ENCODE measurements at places on chromosomes 5 and 9.

GRCh38 chr5:80101993-80102392, 66.8 kb downstream of the THBS4 start:
- DNase-seq, result no peak

GRCh38 chr5:148387325-148387724, 3.6 kb downstream of the FBXO38 start:
- no peak for DNase-seq

DNA sequence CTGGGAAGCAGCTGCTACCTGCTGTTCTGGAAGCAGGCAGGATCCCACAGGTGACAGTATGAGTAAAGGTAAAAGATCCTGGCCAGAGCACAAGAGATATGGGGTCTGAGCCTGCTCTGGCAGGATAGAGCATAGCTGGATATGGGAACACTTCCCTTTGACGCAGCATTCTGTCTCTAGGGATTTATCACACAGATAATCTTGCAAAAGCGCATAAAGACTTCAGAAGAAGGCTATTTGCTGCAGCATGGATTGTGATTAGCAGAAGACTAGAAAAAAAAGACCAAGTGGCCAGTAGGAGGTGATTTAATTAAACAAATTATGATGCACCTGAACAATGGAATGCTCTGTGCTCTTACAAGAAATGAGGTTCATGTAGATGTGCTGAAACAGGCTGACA, 52.4 kb upstream of the PWWP2A start:
- no peak for DNase-seq

GRCh38 chr9:73869264-73869663, 627.9 kb upstream of the RORB start:
- peak; percentile 20 for DNase-seq

GRCh38 chr5:173638126-173639040, 21.9 kb upstream of the BOD1 start:
- no peak for DNase-seq

- no peak for DNase-seq
These were observed 16.1 kb upstream of the FGFR4 start for GRCh38 chr5:177070536-177071191.

- DNase-seq, result no peak
These were observed 357.5 kb downstream of the CAAP1 start for GRCh38 chr9:26535151-26535550.

- DNase-seq, result no peak
These were observed 43.9 kb upstream of the ALDH1A1 start for GRCh38 chr9:72996684-72997314.

GRCh38 chr5:100827481-100827889, 75.6 kb downstream of the ST8SIA4 start:
- no peak for DNase-seq

DNA sequence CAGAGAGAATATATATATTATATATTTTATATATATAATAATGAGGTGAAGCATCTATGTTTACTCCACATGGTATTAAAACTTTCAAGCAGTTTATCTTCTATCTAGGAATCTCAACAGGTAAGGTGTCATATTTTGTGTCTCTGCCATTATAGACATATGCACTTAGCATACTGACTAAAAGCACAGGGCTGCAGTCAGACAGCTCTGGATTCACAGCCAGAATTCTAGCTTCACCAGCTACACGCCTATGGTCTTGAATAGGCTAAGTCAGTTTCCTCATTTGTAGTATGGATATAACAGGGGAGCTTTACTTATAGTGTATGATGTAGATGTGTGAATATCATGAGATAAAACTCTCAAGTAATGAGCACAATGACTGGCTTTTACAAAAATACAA, 57.9 kb downstream of the FBN2 start:
- no peak for DNase-seq

GRCh38 chr5:28305891-28306290, 1267.5 kb upstream of the CDH9 start:
- no peak for DNase-seq

- DNase-seq, result no peak
These were observed 38.2 kb downstream of the FOCAD start for GRCh38 chr9:20722221-20722620.

- DNase-seq, result no peak
These were observed 457 bp downstream of the UGCG start for GRCh38 chr9:111896942-111897600.

- DNase-seq, result no peak
These were observed 95.5 kb upstream of the CACNA1B start for GRCh38 chr9:137781906-137782585.

DNA sequence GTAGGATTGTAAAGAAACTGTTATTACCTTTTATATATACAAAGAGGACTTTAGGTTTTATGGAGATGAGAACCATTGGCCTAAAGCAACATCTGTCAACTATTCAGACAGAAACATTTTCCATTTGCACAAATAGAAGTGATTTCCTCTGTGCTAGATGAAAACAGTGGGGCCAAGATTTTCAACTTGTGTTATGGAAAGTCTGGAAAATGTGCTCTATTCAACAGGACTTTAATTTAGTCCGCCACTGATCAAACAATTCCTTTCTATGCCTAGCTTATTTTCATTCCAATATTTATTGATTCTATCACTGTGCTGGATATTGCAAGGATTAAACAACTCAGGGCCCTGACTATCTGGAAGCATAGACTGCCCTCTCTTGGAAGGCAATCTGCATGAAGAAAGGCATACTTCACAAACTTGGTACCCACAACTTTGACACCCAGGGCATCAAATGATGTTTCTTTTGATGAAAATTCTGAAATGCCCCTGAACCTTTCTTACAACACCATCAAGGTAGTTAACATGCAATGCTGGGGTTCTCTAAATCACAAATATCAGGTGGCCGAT, 126.6 kb upstream of the HMHB1 start:
- DNase-seq, result no peak

- no peak for DNase-seq
These were observed 639.4 kb downstream of the PDE4D start for GRCh38 chr5:59254055-59254687.

- DNase-seq, result no peak
These were observed 25.3 kb downstream of the STXBP1 start for GRCh38 chr9:127637322-127637847.

DNA sequence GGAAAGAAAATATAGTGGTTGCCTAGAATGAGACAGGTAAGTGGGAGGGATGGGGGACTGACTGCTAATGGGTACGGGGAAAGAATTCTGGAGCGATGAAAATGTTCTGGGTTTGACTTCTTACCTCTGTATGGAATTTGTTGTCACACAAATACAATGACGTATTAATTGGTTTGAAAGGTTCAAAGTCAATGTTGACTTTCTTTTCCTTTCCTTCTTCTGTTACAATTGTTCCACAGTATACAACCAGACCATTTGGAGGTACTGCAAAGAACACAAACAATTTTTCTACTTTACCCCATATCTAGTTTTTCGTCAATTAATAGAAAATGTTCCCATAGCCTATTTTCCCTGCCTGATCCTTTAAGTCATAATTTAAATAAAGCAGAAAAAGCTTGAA, 25.6 kb downstream of the ETF1 start:
- no peak for DNase-seq

GRCh38 chr5:125160787-125161502, 414.5 kb upstream of the ZNF608 start:
- no peak for DNase-seq

DNA sequence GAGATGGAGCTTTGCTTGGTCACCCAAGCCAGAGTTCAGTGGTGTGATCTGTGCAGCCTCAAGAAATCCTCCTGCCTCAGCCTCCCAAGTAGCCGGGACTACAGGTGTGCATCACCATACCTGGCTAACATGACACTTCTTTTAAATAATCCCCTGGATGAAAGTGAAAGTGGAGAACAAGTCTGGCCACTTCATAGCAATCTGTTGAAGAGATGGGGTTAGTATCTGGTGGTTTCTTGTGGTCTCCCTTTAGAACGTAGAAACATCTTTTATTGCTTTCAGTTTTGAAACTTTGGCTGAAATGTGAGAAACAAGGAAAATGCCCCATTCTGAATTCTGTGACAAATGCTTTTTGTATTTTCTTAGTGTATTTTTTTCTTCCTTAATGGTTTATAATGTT, 452.5 kb upstream of the RIOK2 start:
- no peak for DNase-seq

- DNase-seq, result no peak
These were observed 104.7 kb downstream of the ADAMTS2 start for GRCh38 chr5:179240561-179240960.

Measured in NCI-H1930 (cell line).